Stimulated activated CD8-positive, alpha-beta memory T cell treated with anti-CD3 and anti-CD28 coated beads, Interleukin-4, amount 100 ng/mL, for 24 hours (primary cell): ENCODE measurements at places on chromosomes 6 and 20.

DNA sequence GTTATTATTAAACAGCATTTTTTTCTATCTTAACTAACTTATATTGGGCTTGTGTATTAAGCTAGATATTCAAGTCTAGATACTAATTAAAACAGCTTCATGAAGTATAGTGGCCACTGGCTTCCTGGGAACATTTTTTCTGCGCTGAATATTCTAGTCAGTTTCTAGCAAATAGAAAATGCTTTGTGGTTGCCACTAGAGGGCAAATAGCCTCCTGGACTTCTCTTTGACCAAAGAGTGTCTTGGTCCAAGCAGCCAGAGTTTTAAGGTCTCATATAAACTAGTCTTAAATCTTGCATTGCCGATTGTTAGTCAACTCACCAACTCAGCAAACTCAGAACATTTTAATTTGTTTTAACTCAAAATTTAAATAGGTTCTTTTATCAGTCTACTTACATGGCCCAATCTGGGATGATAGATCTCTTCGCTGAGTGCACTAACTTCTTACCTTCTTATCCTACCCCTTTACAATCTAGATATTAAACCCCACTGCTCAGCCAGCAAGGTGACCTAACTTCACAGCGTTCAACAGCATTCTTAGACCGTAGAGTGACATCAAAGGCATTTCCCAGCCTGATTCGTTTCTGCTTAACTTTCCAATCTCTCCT is 24.6 kb upstream of the ID4 start:
- no peak for DNase-seq

DNA sequence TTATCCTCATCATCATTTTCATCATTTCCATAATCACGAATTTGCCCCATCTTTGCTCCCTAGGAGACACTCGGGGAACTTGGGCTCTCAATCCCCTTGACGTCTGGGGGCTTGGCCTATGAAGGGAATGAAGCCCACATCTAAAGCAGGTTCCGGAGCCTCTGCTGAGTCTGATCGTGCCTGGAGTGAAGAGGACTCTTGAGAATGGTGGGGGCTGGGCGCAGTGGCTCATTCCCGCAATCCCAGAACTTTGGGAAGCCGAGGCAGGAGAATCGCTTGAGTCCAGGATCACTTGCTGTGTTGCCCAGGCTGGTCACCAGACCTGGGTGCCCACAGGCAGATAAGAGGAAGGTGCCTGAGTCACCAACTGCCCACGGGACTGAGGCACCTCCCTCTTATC is 114.5 kb downstream of the SYCP2 start:
- no peak for DNase-seq

- no peak for DNase-seq
Observed at GRCh38 chr20:9068233-9068801, 570 bp upstream of the PLCB4 start.

GRCh38 chr6:7750197-7750596 is 24.3 kb downstream of the BMP6 start:
- DNase-seq, result no peak

DNA sequence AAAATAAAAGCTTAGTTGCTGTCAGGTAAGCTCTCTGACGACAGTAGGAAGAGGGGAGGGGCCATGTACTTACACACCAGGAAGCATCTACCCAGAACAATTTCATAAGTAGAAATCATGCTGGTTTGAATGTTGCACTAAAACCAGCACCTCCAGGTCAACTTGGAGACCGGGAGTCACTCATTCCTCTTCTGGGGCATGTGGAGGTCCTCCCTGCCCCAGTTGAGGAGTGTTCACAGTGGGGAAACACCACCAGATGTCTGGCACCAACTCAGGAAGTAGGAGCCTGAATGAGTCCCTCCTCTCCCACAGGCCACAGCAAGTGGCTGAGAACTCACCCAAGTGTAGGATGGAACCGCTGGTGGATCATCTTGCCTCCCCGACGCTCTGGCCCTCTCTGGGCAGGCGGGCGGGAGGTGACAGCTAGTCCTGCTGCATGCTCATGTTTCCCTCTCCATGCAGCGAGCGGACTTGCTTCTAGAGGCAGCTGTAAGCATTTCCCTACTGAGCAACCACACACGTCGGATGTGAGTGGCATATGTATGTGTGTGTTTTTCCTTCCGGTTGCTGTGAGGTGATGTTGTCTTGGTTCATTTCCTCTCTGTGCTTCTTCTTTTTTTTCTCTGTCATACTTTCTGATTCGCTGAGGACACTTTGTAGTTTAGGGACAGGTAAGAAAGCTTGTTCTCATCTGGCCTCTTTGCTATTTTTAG is 149.5 kb upstream of the NEDD9 start:
- peak; percentile 25 for DNase-seq

DNA sequence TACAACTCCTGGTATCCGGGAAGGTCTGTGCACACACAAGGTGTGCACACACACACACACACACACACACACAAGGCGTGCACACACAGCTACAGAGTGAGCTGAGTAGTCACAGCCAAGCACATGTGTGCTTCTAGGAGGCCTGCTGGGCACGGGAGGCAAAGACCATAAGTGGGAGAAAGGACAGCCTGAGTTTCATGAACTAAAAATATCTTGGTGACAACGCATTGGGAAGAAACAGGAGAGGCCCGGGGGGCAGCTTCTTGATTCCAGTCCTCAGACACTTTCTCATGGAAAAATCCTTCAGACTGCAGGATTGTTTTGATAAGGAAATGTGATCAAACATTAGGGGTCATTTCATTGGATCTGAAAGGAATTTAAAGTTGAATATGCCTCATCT is 2.6 kb downstream of the TRAF3IP2 start:
- DNase-seq, result no peak

DNA sequence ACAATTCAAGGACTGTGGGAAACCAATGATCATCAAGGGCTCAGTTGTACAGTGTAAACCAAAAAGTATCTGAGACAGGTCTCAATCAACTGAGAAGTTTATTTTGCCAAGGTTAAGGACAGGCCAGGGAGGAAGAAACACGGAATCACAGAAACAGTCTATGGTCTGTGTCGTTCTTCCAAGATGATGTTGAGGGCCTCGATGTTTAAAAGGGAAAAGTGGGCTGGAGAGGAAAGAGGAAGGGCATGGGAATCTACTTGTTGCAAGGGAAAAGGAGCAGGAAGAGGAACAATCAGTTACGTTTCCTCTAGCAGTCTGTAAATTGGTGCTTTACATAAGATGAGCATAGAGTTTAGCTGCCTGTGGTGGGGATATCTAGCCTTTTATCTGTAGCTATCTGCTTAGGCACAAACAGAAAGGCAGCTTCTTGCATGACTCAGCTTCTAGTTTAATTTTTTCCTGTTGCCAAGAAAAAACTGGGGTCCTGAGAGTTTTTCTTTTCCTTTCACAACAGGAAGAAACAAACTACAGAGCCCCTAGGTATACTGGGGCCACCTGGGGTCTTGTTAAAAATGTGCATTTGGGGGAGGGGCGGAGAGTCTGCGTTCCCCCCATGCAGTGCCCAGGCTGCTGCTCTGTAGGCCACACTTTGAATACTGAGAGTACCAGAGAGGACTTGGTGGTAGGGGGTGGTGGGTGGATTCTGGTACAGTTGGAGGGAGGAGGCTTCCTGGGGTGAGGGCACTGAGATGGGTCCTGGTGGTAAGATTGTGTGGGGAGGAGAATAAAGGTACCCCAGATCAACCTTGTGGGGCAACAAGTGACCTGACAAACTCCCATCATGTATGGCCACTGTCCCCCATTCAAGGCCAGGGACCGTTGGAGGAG is 35.3 kb upstream of the EZR start:
- no peak for DNase-seq

DNA sequence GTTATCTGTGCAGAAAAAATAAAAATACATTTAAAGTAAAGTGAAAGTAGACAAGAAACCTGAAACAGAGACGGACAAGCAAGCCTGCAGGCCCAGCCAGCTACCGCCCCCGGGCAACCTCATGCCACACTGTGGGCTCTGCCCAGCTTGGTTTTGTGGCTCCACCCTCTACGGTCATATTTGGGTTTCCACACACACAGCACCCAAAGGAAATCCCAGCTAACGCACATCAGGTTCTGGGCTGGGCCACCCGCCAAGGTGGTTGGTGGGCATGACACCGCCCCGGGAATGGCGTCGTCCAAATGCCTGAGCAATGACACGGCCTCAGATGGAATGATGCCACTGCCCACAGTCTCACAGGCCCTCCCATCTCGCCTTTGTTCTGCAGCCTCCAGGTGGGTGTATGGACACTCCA is 22.9 kb downstream of the FAM110A start:
- DNase-seq, result peak; percentile 45

GRCh38 chr20:3904857-3905256 is 15.7 kb downstream of the PANK2 start:
- DNase-seq, result no peak

DNA sequence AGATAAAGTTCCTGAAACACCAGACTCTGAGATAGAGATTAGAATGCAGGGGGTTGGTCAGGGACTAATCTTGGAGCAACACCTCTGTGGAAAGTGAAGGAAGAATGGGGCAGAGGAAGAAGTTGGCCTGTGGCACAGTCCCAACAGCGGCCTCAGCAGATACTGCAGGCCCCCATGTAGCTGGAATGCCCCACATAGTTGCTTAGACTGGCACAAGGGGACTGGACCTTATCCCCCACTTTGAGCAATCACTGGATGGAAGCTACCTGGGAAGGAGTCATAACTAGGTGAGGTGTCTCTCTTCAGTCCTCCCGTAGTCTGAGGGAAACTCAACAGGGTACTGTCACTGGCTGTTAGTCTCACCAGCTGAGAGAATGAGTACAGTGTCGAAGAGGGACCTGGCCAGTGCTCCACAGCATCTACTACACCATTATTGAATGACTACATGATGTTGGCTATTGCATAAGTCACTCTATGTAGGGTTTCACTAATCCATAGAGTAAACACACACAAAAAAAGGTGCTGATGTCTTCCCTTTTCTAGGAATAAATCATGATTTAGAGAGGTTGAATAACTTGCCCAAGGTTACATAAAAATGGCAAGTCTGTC is 47.5 kb downstream of the ADGRG6 start:
- DNase-seq, result no peak
